ENCODE measurements at places on chromosomes 5 and 9.

GRCh38 chr5:151115272-151115905 is 34.6 kb upstream of the TNIP1 start:
- peak; percentile 1 for DNase-seq

DNA sequence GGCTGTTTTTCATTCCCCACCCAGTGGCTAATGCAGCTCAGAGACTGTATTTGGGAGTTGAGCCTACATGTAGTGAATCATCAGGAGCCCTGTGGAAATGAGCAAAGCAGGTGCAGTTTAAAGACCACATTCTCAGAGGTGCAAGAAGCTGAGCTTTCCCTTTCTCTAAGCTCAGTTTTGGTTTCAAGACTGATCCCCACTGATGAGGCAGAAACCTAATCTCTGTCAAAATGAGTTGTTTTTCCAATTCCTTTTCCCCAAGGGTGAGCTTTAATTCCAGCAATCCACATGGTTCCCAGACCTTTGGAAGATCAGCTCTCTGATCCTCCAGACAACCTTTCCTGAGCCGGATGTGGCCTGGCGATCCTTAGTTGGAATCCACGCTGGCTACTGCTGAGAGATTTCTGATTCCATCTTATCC is 420.5 kb downstream of the EBF1 start:
- no peak for DNase-seq

GRCh38 chr5:3594510-3595005 is 1.1 kb upstream of the IRX1 start:
- no peak for DNase-seq

DNA sequence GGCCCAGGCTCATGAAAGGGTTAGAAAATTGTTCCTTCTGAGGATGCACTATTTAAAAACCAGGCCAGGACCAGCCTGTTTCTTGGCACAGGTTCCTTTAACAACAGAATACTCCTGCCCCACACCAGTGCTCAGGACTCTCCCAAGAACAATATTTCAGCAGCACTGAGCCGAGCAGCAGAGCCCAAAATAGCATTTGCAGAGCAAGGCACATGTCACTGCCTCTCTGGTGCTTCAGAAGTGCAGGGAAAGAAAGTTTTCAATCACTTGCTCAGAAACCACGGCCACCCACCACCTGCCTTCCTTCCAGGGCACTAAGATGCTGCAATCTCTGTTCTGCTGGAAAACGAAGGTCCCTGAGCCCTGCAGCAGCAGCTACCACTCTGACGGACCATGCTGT is 77.6 kb downstream of the SIL1 start:
- no peak for DNase-seq

- no peak for DNase-seq
These were observed 171.8 kb downstream of the AGTPBP1 start for GRCh38 chr9:85569988-85570387.

- no peak for DNase-seq
These were observed 36.5 kb downstream of the ARHGEF37 start for GRCh38 chr5:149617760-149618306.

DNA sequence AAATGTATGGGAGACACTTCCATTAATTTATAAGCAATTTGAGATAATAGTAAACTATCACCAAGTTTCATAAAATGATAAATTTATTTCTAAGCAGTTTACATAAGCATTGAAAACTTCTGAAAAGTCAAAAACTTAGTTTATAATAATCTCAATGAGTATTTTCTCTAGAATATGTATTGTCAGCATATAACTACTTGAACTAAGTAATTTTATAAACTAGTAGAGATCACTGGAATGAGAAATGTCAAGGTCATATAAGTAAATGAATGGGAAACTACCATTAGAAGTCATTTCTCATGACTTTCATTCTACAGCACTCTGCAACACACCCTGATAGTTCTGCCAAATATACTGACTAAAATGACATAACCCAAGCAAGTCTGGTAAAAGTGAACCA is 3.4 kb downstream of the TBCA start:
- no peak for DNase-seq

All from KG1 (cell line).